NCI-H2029 (cell line): ENCODE measurements at places on chromosomes 3 and 15.

DNA sequence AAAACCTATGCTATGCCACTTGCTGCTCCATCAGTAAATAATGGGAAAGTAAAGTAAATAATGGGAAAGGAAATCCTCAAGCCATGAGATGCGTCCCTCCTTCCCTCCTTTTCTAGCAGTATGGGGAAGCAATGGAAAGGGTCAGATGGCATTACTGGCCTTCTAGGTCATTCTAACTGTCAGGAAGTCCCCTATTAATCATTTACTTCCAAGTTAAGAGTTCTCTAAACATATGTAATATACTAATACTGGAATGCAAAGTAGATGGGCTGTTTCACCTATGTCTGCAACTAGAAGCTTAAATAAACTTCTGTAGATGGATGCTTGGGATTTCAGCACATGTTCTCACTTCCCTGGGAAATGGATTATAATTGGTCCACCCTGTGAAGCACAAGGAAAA lies 55.9 kb downstream of the MDFIC2 start:
- DNase-seq = no peak

GRCh38 chr3:23761440-23761896 lies 44.3 kb upstream of the UBE2E1 start:
- no peak for DNase-seq

DNA sequence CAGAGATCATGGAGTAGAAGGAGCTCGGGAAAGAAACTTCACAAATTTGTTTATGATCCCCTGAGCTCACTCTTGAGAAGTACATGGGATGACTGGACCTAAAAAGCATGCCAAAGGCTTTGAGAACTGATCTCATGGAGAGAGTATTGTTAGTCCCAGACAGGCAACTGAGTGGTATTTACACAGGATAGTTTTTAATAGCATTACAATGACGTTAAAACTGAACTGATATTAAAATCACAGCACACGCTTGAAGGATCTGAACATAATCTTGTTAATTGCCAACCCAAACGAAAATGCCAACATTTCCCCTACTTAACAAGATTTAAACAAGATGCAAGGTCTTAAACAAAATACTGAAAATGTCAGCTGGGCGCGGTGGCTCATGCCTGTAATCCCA lies 113.2 kb upstream of the NLGN1 start:
- no peak for DNase-seq

- DNase-seq = no peak
Measured at GRCh38 chr3:195247086-195247862, 23.7 kb downstream of the XXYLT1 start.
